ENCODE measurements at places on chromosomes 11 and 22.

GRCh38 chr22:45096256-45096907, 67.3 kb upstream of the NUP50 start:
- DNase-seq: peak; percentile 24

GRCh38 chr11:456533-456932, 6.5 kb downstream of the PTDSS2 start:
- no peak for DNase-seq

DNA sequence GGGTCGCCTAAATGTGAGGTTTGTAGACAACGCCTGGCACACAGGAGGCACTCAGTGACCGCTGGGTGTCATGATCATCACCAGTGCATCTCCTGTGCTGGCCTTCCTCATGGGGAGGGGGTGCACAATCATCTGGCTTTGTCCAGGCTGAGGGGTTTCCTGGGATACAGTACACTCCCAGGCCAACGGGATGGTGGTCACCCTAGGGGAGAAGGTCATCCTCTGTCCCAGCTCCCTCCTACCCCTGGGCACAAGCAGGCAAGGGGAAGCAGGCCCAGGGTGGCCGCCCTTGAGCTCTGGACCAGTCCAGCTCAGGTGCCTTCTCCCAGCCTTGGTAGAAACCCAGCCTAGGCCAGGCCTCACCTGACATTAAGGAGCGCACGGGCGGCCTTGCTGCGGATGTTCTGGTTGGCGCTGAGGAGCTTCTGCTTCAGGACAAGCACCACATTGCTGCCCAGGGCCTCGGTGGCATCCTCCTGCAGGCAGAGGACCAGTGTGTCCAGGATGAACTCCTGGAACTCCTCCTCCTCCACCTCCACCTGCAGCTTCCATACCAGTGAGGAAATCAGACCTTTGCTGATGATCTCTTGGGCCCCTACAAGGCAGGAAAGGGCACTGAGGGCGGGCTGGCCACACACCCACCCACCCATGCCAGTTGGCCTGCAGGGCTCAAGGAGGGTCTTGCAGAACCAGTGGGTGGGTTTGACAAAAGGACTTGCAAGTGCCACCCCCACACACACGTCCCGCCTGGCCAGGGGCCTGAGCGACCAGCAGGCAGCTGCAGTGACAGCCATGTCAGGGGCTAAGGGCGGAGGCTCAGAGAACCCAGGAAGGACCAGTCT, 6.6 kb upstream of the GNAZ start:
- DNase-seq: no peak

DNA sequence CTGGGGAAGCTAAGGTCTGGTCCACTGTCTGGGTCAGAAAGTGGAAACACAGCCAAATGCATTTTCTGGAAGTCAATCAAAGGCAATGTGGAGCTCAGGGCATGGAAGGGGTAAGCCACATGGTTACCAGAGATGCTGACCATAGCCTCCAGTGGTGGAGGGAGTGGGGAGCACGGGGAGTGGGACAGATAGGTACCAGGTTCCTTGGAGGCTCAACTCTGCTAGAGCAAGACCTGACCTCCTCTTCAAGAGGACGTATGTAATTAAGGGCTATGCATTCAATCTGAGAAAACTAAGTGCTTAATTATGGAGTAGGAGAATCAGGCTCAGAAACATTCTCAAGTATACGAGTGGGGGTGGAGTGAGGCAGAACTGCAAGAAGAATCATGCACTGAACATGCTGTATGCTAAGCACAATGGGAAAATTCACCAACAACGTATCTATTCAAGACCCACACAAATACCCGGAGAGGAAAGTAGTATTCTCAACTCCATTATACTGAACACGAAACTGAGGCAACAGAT, 65.2 kb upstream of the PHOX2A start:
- no peak for DNase-seq

DNA sequence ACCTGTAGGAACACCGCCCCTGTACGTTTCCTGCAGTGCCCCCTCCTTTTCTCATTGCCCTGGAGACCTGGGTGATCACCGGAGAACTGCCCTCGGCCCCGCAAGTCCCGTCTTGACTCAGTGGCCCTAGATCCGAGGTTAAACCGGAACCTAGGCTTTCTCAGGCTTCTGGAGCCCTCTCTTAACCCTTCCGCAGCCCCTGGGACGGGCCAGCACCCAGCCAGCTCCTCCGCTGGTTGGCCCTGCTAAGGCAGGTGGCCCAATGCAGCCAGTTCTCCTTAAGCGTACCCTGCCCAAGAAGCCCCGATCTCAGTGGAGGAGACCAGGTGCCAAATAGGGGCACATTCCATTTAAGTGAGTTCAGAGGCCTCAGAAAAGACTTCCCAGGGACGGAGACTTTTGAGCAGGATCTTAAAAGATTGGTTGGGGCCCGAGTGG, 776 bp downstream of the NLRX1 start:
- peak; percentile 14 for DNase-seq

DNA sequence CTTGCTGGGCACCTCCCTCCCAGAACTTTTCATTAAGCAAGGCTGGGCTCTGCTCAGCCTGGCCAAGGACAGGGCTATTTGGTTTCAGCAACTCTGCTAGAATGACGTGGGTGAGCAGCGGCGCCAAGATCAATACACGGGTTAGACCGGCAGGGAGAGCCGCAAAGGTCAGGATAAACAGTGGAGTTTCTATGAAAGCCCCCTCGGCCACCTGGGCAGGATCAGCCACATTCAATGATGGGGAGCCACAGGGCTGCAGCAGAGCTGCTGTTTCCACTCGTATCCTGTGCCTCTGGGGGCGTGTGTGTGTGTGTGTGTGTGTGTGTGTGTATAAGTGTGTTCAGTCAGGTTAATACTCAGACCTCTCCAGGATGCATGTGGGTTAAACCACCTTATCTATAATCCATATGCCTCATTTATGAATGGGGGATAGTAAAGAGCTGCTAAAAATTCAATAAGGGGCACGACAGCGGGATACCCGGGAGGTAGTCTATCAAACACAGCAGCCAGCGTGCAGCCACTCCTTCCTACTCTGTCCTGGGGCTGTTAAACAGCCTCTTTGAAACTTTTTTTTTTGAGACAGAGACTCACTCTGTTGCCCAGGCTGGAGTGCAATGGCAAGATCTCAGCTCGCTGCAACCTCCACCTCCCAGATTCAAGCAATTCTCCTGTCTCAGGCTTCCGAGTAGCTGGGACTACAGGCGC, 34.8 kb downstream of the MYH9 start:
- peak; percentile 81 for DNase-seq

DNA sequence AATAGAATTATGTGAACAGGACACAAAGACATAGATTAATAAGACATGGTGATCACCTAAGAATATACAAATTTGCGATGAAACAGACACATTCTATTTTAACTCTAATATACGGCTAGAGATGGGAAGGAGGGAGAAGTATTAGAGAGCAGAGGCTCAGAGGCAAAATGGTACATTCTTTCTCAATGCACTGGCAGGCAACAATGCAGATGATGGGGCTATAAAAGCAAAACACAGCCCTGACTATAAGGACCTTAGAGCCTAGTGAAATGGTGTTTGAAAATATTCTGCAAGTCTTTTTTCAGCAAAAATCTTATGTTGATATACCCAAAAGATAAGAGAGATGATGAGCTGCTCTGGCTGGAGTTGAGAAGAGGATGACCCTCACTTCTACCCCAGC, 13.1 kb downstream of the TCF20 start:
- no peak for DNase-seq

DNA sequence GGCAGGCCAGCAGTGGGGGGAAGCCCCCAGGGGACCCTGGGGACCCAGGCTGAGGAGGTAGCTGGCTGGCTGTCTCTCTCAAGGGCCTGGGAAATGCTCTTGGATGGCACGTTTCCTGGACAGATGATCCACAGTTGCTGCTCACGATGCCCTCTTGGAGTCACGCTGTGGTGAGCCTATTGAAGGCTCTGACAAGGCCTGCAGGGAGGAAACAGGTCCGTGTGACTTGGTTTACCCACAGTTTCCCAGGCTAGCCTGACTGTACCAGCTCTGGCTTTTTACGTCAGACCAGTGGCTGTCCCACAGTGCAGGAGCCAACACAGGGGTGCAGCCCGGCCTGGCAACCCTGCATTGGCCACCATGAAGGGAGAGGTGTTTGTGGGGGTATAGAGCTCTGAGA, 29.2 kb upstream of the PPARA start:
- DNase-seq: no peak

- DNase-seq: no peak
These were observed 3.6 kb downstream of the RASD2 start for GRCh38 chr22:35544189-35544588.

DNA sequence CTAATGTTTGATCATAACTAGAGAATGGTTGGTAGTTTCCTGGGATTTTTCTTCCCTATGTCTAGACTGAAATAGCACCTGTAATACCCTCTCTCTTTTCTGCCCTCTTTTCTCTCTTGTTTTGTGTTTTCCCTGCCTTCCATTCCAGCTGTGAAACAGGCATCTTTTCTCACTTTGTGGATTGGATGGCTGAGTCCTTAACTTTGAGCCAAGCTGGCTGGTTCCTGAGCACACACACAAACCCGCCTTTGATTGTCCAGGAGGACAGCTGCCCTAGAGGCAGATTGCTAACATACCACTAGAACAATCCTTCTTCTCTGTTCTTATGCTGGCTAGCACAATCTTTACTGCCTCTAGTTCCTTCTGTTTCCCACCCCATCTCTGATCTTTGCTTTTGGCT, 17.7 kb downstream of the CTNND1 start:
- no peak for DNase-seq

GRCh38 chr11:37770145-37770544, 1172.1 kb upstream of the RAG2 start:
- no peak for DNase-seq

DNA sequence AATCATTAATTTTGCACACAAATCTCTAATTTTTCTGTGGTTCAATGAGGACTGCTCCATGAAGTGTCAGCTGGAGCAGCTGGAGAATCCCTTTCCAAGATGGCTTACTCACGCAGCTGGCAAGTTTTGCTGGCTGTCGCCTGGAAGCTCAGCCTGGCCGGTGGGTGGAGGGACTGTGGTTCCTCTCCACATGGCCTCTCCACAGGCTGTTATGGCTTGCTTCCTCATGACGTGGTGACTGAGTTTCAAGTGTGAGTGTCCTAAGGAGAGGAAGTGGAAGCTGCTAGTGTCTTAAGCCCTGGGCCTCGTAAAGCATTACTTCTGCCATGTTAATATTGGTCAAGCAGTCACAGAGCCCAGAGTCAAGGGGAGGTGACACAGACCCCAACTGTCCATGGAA, 14.0 kb upstream of the NRIP3 start:
- DNase-seq: no peak

DNA sequence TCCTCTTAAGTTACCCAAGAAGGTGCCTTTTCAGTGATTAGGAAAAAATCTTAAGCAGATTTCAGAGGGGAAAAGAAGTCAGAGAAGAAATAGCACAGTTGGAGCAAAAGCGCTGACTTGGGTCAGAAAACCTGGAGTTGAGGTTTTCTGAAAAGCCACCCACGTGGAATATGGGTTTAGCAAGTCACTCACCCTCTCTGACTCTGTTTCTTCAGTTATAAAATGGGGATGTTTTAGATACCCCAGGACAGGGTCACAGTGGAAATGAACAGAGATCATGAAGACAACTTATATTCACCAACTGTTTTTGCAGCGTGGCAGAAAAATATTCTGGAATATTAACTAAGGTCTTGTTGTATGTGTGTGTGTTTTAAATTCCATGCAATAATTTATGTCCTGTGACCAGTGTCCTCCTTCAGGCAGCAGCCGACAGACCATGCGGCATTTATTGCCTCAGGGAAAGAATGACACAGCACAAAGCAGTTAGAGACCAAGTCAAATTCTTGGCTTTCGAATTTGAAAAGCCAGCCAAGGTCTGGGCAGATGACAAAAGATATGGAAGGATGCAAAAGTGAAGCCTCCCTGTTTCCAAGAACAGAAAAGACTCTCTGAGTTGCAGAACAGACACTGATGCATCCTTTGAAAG, 119.9 kb downstream of the MIAT start:
- DNase-seq: no peak

DNA sequence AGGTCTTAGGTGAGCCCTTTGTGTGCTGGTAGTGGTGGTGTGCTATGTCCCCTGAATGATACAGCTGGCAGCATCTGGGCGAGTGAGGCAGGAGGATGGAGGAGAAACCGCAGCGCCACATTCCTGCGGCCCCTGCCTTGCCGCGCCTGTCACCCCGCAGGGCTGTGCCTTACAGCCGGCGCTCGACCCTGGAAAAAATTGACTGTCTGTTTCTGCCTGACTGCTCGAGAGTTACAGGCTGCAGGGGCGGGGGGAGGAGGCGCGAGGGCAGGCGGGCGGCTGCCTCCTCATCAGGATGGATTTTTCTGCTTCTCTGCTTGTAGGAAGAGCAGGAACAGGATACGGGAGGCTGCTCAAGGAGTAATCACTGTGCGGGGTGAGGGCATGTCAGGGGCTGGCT, 443.4 kb downstream of the MIAT start:
- DNase-seq: no peak

GRCh38 chr11:21710809-21711208, 482.1 kb upstream of the ANO5 start:
- DNase-seq: no peak

- no peak for DNase-seq
These were observed 17.4 kb upstream of the TMEM135 start for GRCh38 chr11:87020336-87020735.

DNA sequence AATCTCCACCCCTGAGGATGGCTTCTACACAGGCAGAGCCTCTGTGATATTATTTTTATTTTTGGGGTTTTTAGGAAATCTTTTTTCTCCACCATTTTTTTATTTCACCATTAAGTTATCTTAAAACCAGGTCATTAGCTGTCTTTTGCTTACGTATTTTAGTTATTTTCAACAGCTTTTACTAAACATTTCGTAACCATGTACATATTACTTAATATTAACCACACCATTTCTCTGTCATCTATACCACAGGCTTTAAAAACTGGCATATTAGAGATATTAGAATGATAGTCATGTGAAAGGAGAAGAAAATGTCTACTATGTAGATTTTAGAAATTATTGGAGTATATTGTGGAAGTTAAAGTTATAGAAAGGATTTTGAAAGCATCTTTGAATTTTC, 37.4 kb downstream of the YAP1 start:
- DNase-seq: no peak

Data from CD8-positive, alpha-beta T cell (primary cell).